ENCODE measurements at places on chromosomes 16 and 17. TPM values are rescaled to one million over a fixed set of nuclear protein-coding genes. Genes with fewer than 3 reads are reported as not detected.

Gene LRRC37A
- total RNA-seq = 4.9 TPM

Gene OSGIN1
- 1.2 TPM for total RNA-seq

Gene KRTAP4-1
- not detected for total RNA-seq

DNA sequence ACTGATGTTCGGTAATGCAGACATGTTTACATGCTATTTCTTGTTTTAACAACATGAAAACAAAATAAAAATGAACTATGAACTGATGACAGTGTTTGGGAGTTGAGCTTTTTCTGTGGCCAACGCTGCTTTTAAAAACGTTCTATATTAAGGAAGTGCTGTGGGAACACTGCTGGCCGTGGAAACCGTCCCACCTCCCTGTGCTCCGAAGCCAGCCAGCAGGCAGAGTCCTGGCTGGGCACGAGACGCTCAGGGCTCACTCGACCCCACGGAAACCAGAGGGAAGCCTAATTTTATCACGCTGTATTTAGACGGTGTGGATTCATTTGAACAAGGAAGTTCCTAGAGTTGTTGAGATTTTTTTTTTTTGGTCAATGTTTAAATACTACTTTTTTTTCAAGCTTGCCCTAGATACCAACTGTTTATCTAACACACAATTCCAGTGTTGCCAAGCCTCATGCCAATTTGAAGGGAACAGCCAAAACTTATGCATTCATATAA, 25.8 kb downstream of the ADCY9 start:
- H3K4me3 ChIP-seq = no peak overlapping the region
- H3K27ac ChIP-seq = no peak overlapping the region
- no peaks in the 10 kb centered on the region for H3K36me3 ChIP-seq
- no peaks in the 10 kb centered on the region for H3K4me1 ChIP-seq
- no peak for DNase-seq

DNA sequence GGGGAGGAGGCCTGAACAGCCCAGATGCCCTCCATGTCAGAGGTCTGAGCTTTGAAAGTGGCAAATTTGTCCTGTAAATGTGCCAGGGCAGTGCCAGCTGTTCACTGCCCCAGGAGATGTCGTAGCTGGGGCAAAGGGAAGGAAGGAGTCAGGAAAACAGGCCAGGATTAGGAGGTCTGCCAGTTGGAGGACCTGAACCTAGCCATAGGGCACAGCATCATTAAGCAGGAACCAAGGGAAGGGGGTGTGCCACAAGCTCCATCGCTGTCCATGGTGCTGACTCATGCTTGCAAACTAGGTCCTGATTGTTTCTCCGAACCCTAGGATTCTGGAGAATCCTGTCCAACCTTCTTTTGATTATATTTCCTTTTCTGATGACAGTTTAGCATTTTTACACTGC, 124.2 kb downstream of the TMEM132E start:
- no peaks in the 10 kb centered on the region for H3K36me3 ChIP-seq
- H3K4me1 ChIP-seq = no peaks in the 10 kb centered on the region
- H3K27ac ChIP-seq = no peak overlapping the region

- peak; percentile 94 for DNase-seq
- H3K36me3 ChIP-seq = no peaks in the 10 kb centered on the region
- H3K4me3 ChIP-seq = no peak overlapping the region
- no peaks in the 10 kb centered on the region for H3K4me1 ChIP-seq
- H3K27ac ChIP-seq = no peak overlapping the region
These were observed 37.6 kb downstream of the CTU2 start for GRCh38 chr16:88743693-88744576.
